Activated T-cell treated with anti-CD3 and anti-CD28 coated beads for 1 hour (primary cell): ENCODE measurements at places on chromosomes 3 and 15.

DNA sequence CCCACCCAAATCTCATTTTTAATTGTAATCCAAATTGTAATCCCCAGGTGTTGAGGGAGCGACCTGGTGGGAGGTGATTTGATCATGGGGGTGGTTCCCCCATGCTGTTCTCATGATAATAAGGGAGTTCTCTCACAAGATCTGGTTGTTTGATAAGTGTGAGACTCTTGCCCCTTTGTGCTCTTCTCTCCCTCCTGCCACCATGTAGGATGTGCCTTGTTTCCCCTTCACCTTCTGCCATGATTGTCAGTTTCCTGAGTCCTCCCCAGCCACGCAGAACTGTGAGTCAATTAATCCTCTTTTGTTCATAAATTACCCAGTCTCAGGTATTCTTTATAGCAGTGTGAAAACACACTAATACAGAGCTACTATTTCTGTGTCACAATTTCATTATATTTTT, 88.7 kb downstream of the NCEH1 start:
- DNase-seq, result no peak

DNA sequence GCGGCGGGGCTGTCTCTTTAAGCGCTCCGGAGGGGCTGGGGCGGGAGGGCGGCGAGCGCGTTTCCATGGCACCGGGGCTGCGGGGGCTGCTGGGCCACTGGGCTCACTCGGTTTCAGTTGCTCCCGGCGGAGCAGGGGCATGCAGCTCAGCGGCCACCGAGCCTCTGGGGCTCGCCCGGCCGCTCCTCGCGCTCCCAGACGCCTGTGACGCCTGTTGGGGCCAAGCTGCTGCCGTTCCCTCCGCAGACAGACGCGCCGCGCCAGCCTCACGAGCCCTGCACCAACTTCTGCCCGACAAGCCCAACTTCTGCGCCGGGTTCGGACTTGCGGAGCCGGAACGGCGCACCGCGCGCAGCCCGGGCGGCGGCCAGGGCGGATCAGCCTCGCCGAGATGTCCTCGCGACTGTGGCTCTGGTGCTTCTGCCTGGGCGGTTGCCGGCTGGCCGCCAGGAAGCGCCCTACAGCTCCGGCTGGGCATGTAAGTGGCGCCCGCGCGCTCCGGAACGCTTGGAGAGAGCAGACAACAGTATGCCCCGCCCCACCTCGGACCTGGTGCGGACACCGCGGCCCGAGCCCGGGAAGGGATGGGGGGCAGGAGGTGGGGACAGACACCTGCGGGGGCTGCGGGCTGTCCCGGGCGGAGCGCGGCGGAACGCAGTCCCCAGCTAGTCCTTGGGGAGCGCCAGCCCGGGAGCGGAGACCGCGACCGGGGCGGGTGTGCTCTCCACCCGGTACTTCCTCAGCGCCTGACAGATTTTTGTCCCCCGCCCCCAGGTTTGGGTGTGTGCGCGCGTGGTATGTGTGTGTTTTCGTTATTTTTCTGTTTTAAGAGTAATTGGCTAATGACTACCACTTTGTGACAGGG, 154.1 kb upstream of the GOLIM4 start:
- DNase-seq, result no peak

DNA sequence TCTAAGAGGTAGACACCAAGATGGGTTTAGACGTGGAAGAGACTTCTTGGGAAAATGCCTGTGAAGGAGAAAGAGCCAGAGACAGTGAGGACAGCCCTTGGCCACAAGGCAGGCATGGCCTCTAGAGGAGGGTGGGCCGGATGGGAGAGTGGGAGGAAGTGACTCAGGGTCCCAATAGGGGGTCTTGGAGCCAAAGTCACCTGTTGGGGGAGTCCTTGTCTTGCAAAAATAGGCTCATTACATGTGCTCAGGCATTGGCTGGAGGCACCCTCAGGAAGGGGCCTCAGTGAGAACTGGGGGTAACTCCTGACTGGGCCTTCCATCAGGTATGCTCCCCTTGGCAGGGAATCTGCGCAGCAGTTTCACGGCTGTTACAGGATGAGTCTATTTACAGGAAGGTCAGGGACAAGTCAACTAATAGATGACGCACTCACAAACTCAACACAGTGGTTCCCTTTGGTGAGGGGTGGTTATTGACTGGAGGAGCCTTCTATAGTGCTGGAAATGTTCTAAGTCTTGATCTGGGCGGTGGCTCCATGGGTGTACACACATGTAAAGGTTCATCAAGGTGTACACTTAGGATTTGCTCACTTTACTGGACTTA, 259.6 kb downstream of the XXYLT1 start:
- DNase-seq, result no peak

GRCh38 chr15:93219859-93220420, 130.9 kb upstream of the RGMA start:
- no peak for DNase-seq

GRCh38 chr3:193010191-193010590, 92.5 kb upstream of the MB21D2 start:
- DNase-seq, result no peak

- DNase-seq, result no peak
Observed at GRCh38 chr15:47929138-47929803, 191.5 kb upstream of the SLC24A5 start.

DNA sequence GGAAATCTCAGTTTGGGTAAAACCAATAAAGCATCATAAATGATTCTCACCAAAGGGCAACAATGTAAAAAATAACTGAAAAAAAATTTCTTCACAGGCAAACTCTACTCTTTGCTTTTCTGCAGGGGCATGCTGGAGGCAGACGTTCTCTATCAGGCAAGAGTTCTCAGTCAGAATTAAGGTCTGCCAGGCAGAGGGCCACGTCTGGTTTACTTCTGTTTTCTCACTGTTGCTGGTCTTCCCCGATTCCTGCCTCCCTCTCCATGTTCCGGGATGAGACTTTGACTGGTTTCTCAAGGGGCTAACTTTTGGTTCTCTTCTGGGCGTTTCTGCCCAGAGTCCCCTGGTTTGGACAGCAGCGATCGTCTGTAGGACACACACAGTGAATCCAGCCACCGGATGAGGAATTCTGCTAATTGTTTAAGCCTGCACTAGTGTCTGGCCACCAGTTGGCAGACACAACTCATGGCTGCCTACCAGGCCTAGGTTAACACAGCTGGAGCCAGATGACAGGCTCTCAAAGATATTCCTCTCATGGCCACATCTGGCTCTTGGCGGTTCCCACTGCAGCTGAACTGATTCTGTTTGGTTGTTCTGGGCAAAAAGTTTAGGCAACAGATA, 273.1 kb downstream of the FOXP1 start:
- no peak for DNase-seq

DNA sequence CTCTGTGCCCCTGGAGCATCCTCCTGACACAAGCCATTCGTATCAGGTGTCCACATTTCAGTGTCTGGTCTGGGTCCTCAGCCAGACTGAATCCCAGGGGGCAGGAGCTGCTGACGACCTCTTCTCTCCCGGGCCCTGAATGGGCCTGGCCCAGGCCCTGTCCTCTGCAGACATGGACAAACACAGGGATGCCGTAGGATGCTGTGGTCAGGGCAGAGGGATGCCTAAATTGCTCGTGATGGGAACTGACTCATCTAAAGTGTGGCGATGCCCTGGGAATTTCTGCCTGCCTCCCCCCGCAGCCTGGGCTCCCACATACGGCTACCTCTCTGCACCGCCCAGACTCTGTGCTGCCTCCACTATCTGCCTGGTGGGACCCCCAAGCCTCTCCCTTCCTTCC, 58.5 kb upstream of the CTSH start:
- DNase-seq, result no peak

DNA sequence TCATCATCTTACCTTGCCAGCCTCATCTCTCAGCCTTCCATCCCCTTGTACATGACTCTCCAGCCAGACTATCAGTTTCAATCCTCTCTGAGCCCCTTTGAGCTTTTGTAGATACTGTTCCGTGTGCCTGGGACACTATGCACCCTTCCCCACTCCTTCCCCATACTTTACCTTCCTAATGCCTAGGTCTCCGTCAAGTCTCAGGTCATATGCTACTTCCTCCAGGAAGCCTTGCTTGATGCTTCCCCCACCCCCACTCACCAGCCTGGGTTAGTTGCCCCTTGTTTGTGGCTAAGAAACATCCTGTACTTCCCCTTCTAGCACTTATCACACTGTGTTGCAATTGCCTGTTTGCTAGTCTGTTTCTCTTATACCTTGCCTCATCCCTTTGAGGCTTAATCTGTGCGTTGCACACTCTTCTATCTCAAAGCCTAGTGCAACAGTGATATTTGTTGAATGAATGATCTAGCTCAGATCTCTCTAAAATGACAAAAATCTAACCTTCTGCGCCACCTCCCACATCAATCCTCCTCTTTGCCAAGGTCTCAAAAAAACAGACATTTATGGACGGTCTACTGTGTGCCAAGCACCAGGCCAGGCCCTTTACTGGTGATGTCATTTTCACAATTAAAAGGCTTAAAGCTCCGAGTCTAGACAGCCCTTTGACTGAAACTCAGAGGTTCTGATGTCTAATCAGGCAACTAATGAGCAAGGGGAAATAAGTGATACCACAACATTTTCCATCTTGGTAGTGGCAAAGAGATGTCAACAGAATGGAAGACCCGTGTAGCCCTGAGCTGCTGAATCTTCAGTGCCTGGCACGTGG, 6.5 kb upstream of the USP3 start:
- peak; percentile 63 for DNase-seq

GRCh38 chr3:118973050-118973449, 61.6 kb downstream of the IGSF11 start:
- DNase-seq, result no peak

DNA sequence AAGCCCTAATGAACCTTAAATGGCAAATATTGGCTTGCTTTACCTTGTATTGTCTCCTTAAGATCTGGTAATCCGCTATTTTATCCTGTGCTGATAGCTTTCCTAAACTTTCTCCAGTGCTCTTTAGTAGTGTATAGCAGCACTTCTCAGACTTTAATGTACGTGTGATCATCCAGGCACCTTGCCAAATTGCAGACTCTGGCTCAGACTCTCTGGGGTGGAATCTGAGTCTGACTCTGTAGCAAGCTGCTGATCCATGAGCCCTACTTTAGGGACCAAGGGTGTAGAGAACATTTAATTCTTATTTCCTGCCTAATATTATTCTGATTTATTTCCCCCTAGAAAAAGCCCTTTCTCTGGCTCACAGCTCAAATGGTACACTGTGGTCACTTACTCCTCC, 518.8 kb upstream of the ZNF385D start:
- no peak for DNase-seq

GRCh38 chr15:70362350-70362749, 264.6 kb upstream of the TLE3 start:
- no peak for DNase-seq

DNA sequence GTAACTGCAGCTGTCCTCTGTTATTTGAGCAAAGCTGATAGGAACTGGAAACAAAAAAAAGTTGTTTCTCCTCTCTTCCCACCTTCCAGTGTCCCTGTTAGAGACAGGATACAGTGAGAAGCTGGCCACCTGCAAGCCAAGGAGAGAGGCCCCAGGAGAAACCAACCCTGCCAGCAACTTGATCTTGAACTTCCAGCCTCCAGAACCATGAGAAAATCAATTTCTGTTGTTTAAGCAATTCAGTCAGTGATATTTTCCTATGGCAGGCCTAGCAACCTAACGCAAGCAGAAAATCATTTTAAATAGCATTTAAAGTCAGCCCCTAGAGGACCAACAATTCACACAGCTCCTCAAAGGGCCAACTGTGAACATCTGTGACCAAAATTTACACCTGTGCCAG, 291.3 kb downstream of the OXSM start:
- no peak for DNase-seq

DNA sequence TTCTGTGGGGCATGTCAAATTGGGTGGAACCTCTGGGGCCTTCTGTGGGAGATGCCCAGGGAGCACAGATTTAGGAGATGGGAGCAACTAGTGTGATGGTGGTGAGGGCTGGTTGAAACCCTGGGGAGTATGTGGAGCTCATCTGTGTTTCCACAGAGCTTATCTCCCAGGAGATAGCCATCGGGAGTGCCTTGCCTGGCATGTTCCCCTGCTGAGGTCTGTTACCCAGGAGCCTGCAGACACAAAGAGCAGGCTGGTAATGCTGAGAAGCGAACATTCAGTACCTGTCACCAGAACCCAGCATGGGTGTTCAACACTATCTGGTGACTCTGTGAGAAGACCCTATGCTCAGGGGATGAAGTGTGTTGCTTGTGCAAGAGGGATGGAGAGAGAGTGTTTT, 85.0 kb downstream of the CLSTN2 start:
- DNase-seq, result no peak

DNA sequence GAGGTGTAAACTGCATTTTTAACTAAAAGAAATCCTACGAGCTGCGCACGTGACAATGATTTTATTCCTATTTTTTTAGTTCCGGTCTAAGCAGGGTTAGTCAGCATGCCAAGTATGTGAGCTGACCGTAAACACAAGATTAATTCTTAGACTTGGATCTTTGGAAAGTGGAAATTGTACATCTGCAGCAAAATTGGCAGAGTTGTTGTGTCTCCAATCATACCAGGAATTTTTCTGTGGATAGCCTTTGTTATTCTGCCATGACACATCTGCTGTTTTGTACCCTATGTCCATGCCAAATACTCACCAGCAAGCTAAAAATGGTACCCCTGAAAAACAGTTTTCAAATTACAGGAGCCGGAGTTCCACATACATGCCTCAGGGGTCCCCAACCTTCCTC, 562.5 kb downstream of the UNC13C start:
- no peak for DNase-seq

GRCh38 chr3:72473156-72473555, 375.1 kb downstream of the SHQ1 start:
- DNase-seq, result no peak

DNA sequence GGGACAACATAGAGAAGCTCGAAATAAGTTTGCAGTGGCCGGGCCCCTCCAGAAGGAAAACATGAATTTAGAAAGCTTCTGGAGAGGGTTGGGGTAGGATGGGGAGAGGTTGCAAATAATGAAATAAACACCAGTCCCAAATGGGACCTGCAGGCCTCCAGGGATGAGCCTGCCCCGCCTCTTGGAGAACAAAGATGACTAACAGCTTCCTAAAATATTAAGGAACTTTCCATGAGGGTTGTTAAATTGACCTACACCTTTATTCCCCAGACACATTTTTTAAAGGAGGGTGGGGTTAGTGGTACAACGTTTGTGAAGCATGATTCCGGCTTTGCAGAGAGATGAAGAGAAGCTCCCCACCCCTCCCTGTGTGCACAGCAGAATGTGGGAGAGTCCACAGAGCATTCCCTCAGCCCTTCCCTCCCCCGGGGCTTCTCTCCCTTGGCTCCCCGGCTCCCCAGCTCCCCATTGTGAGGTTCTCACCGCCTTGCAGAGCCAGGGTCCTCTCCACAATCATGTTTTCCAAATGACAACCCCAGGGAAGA, 84.1 kb downstream of the ARHGAP31 start:
- no peak for DNase-seq

DNA sequence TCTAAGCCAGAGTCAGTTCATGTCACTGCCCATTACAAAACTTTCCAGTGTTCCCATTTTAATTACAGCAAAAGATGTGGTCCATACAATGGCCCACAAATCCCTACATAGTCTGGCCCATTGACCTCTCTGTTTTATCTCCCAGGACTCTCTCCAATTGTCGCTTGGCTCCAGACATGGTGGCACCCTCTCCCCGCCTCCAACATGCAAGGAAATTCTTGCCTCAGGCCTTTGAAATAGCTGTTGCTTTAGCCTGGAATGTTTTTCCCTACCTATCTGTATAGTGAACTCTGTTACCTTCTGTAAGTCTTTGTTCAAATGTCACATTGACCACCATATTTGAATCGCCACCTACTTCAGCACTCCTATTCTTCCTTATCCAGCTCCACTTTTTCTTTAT, 377.3 kb upstream of the MCTP2 start:
- no peak for DNase-seq

- DNase-seq, result no peak
Observed at GRCh38 chr3:45435961-45436360, 47.6 kb downstream of the LARS2 start.
